ENCODE measurements at places on chromosomes 2 and 18. TPM values are rescaled to one million over a fixed set of nuclear protein-coding genes. Genes with fewer than 3 reads are reported as not detected.

DNA sequence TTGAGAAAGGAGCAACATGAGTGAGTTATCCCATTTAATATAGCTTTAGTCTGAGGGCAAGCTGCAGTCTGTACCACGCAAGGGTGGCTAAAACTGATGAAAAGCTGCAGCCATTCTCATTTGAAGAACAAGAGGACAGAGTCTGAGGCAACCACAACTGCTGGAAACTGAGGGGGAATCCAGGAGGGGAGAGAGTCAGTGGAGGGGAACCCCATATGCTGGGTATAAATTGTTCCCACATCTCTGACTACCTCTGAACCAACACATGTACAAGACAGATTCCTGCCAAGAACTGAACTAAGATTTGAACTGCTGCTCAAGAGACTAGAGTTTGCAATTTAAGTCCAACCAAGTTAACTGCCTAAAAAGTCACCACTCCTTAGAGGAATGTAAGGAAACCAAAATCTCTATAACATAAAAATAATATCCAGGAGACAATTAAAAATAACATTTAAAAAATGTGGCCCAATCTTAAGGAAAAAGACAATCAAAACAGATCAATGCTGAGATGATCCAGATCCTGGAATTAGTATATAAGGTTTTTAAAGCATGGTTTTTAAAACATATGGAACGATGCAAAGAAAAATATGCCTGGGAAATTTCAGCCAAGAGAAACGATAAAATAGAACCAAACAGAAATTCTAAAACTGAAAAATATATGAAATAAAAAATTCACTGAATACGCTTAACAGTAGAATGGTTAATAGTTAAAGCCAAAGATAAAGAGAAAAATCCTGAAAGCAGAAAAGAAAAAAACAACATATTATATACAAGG lies 11.2 kb downstream of the CWC22 start:
- no peak for DNase-seq

DNA sequence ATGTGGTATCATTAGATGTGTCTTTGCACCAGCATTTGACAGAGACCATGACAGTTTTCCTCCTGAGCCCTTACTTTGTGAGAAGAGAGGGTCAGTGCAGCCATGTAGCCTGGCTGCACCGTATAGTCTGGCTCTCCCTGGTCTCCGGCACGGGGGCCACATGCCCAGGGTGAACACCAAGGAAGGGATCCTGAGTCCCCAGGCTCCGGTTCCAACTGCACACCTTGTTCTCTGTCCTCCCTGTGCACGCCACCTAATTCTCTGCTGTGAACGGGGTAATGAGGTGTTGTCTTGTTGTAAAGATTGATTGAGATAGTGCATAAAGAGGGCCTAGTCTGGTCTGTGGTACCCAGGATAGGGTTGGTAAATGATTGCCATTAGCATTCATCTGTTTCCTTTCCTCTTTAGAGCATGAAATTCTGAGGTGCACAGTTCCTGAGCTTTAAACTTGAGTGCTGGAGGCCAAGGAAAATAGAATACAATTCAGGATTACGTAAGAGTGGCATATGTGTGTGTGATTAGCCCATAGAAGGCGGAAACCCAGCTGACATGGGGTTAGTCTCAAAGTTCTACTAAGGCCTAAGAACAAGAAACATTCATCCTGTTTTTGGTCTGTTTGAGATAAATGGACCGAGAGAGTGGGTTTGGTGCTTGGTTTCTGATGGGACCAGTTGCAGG lies 55.5 kb downstream of the NCK2 start:
- peak; percentile 35 for DNase-seq

GRCh38 chr2:42216694-42217093 lies 47.5 kb downstream of the EML4 start:
- no peak for DNase-seq

- no peak for DNase-seq
These were observed 109.1 kb downstream of the FIGN start for GRCh38 chr2:163626639-163627109.

- DNase-seq, result no peak
These were observed 657 bp downstream of the SGPP2 start for GRCh38 chr2:222424729-222425671.

GRCh38 chr2:179811042-179811441 lies 50.4 kb downstream of the ZNF385B start:
- no peak for DNase-seq

- DNase-seq, result no peak
These were observed 16.4 kb upstream of the CYP1B1 start for GRCh38 chr2:38092196-38092902.

GRCh38 chr2:37934591-37935513 lies 9.8 kb downstream of the RMDN2 start:
- no peak for DNase-seq

DNA sequence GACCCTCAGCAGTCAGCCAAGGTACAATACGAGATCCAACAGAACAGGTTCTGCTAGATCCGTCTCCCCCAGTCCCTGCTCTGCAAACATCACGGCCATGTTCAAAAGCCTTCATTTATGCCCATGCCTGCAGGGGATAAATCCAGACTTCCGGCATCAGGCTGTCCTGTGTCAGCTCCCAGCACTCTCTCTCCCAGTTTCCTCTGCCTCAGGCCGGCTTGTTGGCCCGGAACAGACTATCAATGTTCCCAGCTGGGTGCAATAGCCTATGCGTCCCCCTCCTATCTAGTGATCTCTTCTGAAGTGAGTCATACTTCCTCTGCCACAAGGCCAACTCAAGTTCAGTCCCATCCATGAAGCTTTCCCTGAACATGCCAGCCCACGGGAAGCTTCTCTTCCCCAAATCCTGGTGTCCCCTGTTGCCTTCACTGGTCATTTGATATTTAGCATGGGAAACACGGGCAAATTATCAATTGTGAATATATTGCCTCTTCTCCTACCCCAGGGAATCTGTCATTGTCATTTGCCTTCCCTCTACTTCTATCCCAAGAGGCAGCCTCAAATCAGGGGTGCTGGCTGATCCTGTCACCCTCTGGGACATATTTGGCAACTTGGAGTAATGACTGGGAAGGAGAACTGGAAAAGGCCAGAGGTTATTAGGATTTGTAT lies 51.1 kb downstream of the CAPN13 start:
- DNase-seq, result no peak

DNA sequence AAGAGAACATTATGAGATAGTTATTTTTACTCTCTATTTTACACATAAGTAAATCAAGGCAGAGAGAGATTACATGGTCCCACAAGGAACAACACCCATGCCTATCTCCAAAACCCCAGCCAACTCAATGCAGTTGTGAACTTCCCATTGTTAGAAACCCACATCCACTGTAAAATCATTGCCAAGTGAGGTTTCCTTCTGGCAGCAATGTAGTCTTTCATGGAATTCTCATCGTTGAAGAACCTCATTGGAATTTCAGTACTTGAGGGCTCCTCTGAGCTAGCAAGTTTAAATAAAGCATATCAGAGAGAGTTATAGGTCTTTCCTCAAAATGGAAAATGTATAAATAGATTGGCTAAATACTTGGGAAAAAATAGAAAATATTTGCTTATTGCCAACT lies 105.2 kb downstream of the RAD51AP2 start:
- DNase-seq, result no peak

DNA sequence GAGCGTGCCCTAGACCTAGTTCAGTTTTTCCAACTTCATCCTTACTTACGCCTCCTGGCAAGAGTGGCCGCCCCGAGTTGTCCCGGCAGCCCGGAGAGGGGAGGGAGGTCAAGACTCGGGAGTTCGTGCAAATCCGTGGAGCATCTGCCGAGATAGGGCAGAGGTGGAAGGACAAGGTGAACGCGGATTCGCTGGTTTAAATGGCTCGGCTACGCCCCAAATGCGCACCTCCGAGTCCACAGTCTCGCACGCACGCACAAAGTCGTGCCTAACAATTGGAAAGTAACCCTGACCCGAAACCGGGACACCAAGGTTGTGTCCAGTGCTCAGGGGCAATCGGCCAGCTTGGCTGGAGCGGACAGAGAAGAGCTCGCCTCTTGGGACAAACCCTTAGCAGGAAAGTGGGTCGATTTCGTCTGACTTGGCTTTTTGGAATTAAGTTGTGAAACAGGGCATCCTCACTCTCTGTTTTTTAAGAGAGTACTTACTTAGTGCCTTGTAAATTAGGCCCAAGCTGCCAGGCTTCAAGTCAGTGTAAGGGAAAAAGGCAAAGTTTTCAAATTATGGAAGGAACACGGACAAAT lies 726 bp upstream of the SS18 start:
- DNase-seq, result no peak

DNA sequence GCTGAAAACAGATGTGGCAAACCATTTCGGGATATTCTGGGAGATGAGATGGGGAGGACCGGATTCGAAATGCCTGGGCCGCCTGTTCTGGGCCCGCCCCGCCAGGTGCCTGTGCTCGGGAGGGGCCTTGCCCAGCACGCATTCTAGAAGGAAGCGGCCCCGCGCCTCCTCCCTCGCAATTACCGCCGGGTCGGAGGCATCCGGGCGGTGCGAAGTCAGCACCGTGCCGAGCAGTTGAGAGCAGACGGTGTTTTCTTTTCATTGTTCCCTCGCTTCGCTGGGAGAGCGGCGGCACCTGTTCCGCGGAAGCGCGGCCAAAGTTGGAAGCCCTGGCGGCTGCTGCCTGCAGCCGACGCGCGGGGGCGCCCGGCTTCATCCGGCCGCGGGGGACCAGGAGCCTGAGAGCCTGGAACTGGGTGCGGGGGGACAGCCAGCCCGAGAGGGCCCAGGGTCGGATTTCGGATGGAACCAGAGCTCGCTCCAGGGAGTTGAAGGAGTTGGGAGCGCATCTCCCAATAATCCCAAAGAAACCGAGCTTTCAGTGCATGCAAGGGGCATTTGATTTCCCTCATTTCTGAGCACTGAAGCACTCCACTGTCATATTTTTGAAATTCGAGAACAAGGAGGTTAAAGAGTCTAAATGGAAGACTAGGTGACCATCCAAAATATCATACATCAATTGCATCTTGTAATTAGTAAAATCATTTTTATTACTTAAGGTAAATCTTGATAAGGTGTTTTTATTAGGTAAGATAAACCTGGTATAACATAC lies 241.8 kb upstream of the RAB12 start:
- peak; percentile 56 for DNase-seq

DNA sequence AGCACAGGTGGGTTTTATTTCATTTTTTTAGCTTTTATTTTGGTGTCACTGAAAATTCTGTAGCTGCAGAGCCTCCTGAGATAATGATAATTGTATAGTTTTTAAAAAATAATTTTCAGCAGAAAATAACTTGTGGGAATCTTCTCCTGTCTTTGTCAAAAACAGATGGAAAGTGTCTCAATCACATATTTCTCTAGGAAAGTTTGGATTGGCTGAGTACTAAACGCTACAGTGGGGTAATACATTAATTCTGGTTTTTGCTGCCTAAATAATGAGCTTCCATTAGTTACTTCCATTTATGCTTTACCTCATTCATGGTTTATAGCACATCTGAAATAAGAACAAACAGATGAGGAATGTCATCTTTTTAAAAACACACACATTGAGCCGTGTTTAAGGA lies 2.2 kb downstream of the TWIST2 start:
- peak; percentile 67 for DNase-seq

DNA sequence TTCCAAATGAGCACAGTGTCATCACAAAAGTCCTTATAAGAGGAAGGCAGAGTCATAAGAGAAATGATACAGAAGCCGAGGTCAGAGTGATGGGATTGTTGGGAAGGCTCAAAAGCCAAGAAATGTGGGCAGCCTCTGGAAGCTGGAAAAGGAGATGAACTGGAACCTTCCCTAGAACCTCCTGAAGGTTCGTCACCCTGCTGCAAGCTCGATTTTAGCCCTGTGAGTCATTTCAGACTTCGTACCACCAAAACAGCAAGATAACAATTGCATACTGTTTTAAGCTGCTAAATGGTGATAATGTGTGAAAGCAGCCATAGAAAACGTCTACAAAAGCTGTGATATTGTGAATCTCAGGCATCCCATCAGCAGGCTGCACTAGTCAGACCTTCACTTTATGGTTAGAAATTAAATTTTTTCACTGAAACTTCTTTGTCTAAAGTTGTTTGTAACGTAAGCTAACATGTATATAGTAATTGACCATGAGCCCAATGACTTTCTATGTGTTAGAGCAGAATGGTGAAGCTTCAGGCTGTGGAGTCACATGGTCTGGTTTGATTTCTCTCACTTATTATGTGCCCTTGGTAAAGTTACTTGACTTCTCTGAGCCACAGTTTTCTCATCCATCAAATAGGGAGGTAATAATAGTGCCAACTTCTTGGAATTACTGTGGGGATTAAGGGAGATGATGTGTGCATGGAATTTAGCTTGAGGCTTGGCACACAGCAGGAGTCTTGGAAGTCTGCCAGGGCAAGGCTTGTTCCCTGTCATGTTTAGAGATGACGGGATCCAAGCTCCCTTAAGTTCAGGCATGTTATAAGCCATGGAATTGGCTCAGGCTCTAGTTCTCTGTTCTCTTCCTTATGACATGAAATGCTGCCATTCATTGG lies 132.0 kb upstream of the CCDC195 start:
- no peak for DNase-seq

DNA sequence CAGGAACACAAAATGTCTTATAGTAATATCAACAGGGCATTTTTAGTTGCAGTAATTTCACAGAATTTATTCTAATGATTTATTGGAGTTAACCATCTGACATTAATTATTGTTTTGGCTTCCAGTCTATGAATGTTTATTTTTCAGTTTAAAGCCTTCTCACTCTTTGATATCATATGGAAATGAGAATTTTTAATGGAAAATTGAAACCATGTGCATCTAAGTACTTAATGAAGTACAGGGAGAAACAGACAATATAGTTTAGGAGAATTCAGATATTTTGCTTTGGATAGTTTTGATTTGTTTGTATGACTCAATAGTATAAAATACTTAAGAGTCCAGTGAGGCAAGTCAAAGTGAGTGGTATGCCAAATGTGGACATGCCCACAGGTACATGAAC lies 126.1 kb downstream of the OLA1 start:
- no peak for DNase-seq

DNA sequence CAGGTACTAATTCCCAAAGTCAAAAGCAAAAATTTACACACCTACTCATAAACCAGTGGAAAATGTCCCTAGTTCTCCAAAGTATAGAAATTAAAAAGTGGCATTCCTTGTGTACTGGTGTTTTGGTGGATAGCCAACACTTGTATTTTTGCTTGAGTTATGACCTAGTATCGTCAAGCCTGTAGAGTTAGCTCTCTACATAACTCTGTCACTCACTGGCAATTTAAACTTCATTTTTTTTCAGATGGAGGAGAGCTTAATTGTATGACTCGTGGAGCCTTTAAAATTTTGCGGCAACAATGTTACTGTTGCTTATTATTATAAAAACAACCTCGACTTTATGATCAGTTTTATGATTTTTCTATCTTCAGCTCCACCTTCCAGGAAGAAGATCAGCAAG lies 58.7 kb downstream of the ITGB6 start:
- no peak for DNase-seq

- DNase-seq, result no peak
These were observed 1.7 kb upstream of the ICOS start for GRCh38 chr2:203934711-203935438.

GRCh38 chr2:86603905-86604304 lies 19.8 kb downstream of the RNF103 start:
- DNase-seq, result no peak

The MAP3K19 gene
- polyA plus RNA-seq, result 2.8 TPM

The ESCO1 gene
- 22.7 TPM for polyA plus RNA-seq

The MOGAT1 gene
- not detected for polyA plus RNA-seq

The TBR1 gene
- polyA plus RNA-seq, result not detected

The ADRA2B gene
- 1.2 TPM for polyA plus RNA-seq
